ENCODE measurements at places on chromosomes 7 and 10. TPM values are rescaled to one million over a fixed set of nuclear protein-coding genes. Genes with fewer than 3 reads are reported as not detected.
A peak's percentile ranks its signal among the peaks of the same experiment; 100 is the strongest.

The SPDYE5 gene
- total RNA-seq: not detected

The CRTAC1 gene
- not detected for total RNA-seq

The AKR1B1 gene
- 107 TPM for total RNA-seq

The GJC3 gene
- total RNA-seq: not detected

The SGPL1 gene
- total RNA-seq: 139 TPM

The LIPK gene
- not detected for total RNA-seq

The TRPV5 gene
- not detected for total RNA-seq

The PITX3 gene
- total RNA-seq: 0.30 TPM

The EPHB6 gene
- total RNA-seq: 3.0 TPM

The CADPS2 gene
- total RNA-seq: not detected

The BEND7 gene
- not detected for total RNA-seq

DNA sequence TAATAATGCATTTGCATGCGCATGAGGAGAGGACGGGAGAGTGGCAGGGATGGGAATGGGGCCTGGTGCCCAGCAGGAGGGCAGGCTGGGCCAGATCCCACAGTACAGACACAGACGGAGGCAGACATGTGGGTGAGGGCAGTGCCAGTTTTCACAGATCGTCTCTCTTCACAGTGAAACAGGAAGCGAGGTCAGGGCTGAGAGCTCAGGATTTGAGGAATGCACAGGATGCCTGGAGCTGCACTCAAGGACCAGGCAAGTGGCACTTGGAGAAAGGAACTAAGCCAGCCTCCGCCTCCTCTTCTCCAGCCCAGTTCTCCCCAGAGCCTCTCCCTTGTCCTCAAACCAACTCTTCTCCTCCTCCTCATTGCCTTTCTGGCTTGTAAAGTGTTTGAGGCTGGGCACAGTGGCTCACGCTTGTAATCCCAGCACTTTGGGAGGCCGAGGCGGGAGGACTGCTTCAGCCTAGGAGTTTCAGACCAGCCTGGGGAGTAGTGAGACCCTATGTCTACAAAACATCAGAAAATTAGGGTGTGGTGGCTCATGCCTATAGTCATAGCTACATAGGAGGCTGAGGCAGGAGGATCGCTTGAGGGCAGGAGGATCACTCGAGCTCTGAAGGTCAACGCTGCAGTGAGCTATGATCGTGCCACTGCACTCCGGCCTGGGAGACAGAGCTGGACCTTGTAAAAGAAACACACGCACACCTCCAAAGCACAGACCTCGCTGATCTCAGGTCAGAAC lies 115.2 kb downstream of the HIP1 start:
- H3K27ac ChIP-seq: no peak overlapping the region
- no peaks in the 10 kb centered on the region for H3K27me3 ChIP-seq
- H3K36me3 ChIP-seq: no peaks in the 10 kb centered on the region
- peaks cover 4% of the 10 kb centered on the region for H3K4me1 ChIP-seq
- H3K4me3 ChIP-seq: no peak overlapping the region

DNA sequence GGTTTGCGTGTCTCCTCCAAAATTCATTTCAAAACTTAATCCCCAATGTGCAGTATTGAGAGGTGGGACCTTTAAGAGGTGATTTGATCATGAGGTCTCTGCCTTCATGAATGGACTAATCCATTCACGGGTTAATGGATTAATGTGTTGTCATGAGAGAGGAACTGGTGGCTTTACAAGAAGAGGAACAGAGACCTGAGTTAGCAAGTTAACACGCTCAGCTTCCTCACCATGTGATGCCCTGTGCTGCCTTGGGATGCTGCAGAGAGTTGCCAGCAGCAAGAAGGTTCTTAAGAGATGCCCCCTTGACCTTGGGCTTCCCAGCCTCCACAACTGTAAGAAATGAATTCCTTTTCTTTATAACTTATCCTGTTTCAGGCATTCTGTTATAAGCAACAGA lies 3.7 kb upstream of the TCTN3 start:
- H3K36me3 ChIP-seq: peaks cover 25% of the 10 kb centered on the region
- H3K4me3 ChIP-seq: no peak overlapping the region
- peaks cover 13% of the 10 kb centered on the region for H3K4me1 ChIP-seq
- DNase-seq: no peak
- H3K27ac ChIP-seq: no peak overlapping the region

DNA sequence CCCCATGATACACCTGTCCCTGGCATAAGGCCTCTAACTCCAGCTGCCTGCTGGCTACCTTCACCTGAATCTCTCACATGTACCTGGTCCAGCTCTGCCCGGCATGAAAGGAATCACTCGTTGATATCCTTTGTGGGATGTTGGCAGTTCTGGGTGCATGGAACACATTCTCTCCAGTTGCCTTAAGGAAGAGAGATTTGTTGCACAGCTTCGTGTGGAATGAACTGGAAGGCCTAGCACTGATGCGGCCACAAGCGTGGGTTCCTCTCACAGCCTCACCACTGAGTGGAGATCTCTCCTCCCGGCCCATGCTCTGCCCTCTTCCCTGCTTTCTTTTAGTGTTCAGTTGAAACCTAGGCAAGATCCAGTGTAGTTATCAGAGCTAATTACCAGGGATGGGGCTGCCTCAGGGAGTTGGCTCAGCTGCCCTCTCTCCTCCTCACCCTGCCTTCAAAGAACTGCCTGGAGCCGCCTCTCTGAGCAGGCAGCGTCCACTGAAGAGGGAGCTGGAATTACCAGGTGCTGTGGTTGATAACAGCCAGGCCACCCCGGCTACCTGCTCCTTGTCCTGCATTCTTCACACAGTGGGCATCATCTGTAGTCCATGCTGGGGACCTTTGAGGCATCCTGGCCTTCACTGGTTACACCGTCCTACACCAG lies 194.3 kb downstream of the CCDC3 start:
- DNase-seq: no peak
- H3K4me1 ChIP-seq: no peaks in the 10 kb centered on the region
- H3K27me3 ChIP-seq: no peaks in the 10 kb centered on the region

- no peak overlapping the region for H3K4me3 ChIP-seq
- H3K4me1 ChIP-seq: no peaks in the 10 kb centered on the region
- no peaks in the 10 kb centered on the region for H3K36me3 ChIP-seq
- no peaks in the 10 kb centered on the region for H3K27me3 ChIP-seq
These were observed 23.3 kb downstream of the PRPS1L1 start for GRCh38 chr7:18004372-18004771.

- no peaks in the 10 kb centered on the region for H3K36me3 ChIP-seq
- no peaks in the 10 kb centered on the region for H3K27me3 ChIP-seq
- no peak for DNase-seq
- H3K27ac ChIP-seq: no peak overlapping the region
These were observed 170.4 kb downstream of the WNT2 start for GRCh38 chr7:117152213-117153007.

- no peak for DNase-seq
- no peak overlapping the region for H3K27ac ChIP-seq
- H3K4me1 ChIP-seq: peaks cover 2% of the 10 kb centered on the region
- H3K4me3 ChIP-seq: no peak overlapping the region
- H3K27me3 ChIP-seq: peaks cover 4% of the 10 kb centered on the region
- peaks cover 25% of the 10 kb centered on the region for H3K36me3 ChIP-seq
These were observed 7.9 kb downstream of the ZNF22 start for GRCh38 chr10:45008524-45009161.

DNA sequence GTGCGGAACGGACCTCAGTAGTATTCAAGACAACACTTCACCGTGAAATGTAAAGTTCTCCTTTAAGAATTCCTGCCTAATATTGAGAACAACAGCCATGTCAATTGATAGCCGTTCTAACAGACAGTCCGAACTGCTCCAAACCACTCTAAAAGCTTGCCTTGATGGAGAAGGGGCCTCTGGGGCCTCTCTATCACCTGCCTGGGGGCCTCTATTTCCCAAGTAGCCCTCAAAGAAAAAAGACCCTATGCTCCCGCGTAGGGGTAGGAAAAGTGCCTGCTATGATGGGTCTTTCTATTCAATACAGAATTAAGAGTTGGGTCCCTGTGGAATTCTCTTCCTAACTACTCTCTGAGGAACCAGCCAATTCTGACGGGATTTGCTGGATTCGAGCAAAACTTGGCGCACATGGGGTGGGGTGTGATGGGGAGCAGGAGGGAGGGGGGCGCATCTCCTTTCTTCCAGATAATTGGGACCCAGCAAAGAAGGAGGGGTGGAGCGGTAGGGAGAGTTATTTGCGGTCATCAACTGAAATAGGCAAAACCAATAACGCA lies 8.3 kb upstream of the DLX6 start:
- H3K27me3 ChIP-seq: peaks cover 94% of the 10 kb centered on the region
- no peak overlapping the region for H3K4me3 ChIP-seq
- no peak overlapping the region for H3K27ac ChIP-seq
- no peaks in the 10 kb centered on the region for H3K4me1 ChIP-seq
- H3K36me3 ChIP-seq: no peaks in the 10 kb centered on the region

GRCh38 chr7:12174931-12175330 lies 36.2 kb upstream of the TMEM106B start:
- no peaks in the 10 kb centered on the region for H3K36me3 ChIP-seq
- no peak overlapping the region for H3K4me3 ChIP-seq
- DNase-seq: no peak
- peaks cover 12% of the 10 kb centered on the region for H3K27me3 ChIP-seq
- peaks cover 10% of the 10 kb centered on the region for H3K4me1 ChIP-seq

DNA sequence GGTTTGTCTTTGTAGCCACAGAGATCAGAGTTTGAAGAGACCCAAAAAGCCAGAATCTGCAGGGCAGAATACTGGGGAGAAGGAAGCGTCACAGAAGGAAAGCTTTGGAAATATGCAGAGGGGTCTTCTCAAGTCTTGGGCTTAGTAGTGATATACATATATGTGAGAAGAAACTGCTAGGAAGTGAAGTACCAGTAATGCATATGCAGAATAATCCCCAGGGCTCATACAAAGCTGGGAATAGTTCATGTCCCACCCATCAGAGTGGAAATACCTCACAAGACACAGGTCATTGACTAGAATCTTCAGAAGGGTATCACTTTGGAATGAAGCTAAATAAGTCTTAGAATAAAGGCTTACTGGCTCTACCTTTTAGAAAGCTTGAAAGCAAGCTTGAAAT lies 39.6 kb downstream of the C10orf71 start:
- peaks cover 7% of the 10 kb centered on the region for H3K36me3 ChIP-seq
- peaks cover 8% of the 10 kb centered on the region for H3K4me1 ChIP-seq
- no peak for DNase-seq
- H3K27me3 ChIP-seq: peaks cover 14% of the 10 kb centered on the region
- no peak overlapping the region for H3K4me3 ChIP-seq

DNA sequence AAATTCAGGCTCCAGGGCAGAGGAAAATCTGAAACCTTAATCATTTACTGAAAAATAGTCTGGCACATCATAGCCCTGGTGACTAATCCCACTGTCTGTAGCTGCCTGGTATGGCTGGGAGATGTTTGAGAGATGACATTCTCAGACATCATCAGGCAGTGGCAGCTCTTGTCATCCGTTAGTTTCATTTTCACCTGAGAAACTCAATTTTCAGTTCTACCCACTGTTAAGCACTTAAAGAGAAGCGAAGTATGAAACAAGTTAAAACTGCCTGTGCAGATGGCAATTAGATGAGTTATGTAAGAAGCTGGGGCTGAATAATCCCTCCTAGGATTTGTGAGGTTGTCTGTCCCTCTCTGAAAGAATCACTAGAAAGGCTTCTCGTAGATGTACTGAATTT lies 150.2 kb downstream of the NSUN6 start:
- no peak overlapping the region for H3K4me3 ChIP-seq
- peaks cover 2% of the 10 kb centered on the region for H3K27me3 ChIP-seq
- H3K4me1 ChIP-seq: peaks cover 15% of the 10 kb centered on the region
- no peak overlapping the region for H3K27ac ChIP-seq

GRCh38 chr7:48096273-48096672 lies 7.2 kb downstream of the UPP1 start:
- H3K4me1 ChIP-seq: peaks cover 70% of the 10 kb centered on the region
- H3K4me3 ChIP-seq: peak overlapping the region; percentile 54
- no peak for DNase-seq
- peak overlapping the region; percentile 69 for H3K27ac ChIP-seq
- H3K27me3 ChIP-seq: no peaks in the 10 kb centered on the region

DNA sequence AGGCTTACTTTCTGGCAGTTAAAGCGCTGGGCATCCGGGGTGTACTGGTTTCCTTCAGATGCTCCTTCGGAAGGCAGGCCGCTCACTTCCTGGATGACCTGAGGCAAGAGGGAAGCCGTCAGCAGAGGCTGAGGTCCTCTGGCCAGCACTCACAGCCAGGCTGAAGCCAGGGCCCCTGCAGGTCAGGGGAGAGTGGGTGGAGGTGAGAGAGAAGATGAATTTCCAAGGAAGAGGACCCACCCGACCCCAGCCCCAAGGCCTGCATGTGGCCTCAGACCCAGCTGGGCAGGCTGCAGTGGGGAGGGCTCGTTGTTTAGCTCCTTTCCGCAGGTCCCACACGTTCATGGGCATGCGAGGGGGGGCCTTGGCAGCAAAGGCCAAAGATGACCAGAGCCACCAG lies 71.3 kb downstream of the VWA2 start:
- DNase-seq: no peak
- H3K4me3 ChIP-seq: no peak overlapping the region
- no peaks in the 10 kb centered on the region for H3K36me3 ChIP-seq

- H3K4me3 ChIP-seq: no peak overlapping the region
- no peaks in the 10 kb centered on the region for H3K36me3 ChIP-seq
- H3K27ac ChIP-seq: no peak overlapping the region
- DNase-seq: no peak
- H3K27me3 ChIP-seq: no peaks in the 10 kb centered on the region
These were observed 121.1 kb downstream of the PLPP4 start for GRCh38 chr10:120578134-120578533.

- H3K27ac ChIP-seq: peak overlapping the region; percentile 9
- H3K4me1 ChIP-seq: peaks cover 40% of the 10 kb centered on the region
- peaks cover 85% of the 10 kb centered on the region for H3K36me3 ChIP-seq
- H3K27me3 ChIP-seq: no peaks in the 10 kb centered on the region
- no peak overlapping the region for H3K4me3 ChIP-seq
These were observed 141.3 kb upstream of the KLF14 start for GRCh38 chr7:130875265-130875741.

DNA sequence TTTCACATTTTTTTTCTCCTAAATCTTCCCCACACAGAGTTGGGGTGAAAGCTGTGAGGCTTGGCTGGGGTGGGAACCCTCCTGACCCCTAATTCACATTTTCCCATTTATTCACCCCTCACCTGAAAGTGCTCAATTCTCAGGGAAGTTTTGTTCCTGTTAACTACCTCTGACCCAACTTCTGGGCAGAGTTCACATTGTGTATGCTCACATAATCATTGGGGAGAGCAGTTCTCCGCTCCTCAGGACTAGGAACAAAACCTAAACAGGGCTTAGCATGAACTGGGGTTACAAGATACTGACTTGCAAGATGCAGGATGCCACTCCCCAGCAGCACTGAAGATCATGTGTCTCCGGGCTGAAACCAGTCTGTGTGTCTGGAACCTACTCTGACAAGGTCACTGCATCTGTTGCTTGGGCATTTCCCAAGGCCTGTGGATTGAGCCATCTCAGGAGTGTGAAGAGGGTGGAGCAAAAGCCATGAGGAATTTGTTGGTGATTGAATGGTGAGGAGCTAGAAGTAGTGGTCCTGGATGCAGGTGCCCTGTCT lies 258.1 kb upstream of the IGFBP3 start:
- H3K4me1 ChIP-seq: no peaks in the 10 kb centered on the region
- H3K4me3 ChIP-seq: no peak overlapping the region
- H3K27ac ChIP-seq: no peak overlapping the region
- DNase-seq: no peak
